Esophagus mucosa (tissue), 1 donor: ENCODE measurements at places on chromosomes 5 and 9. TPM values are rescaled to one million over a fixed set of nuclear protein-coding genes. Genes with fewer than 3 reads are reported as not detected.

DNA sequence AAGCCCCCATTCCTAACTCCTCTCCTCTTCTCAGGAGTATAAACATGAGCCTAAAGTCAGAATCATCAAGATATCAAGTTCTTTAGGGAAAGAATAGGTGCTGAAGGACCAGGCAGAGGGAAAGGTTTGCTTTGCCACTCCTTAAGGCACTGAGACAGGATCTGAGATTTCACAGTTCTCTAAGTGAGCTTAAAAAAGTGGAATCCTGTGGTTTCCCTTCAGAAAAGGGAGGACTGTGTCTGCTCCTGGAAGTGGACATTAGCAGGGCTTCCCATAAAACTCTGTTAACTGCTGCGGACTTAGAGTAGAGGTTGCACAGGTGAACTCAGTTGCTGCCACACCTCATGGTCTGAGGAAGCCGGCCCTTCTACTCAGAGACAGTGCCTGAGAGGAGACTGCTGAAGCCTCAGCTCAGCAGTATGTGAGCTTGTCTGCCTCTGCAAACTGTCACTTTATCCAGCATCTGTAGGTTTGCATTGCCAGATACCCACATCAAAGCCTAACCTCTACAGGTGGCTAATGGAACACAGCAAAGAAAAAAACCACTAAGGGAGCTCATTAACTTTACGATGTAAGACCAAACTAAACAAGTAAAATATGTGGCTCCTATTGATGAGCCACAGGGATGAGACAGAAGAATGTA is 42.9 kb downstream of the RIC1 start:
- no peak for ATAC-seq

The NEURL1B gene
- total RNA-seq = 12.7 TPM

The CERCAM gene
- total RNA-seq = 5.5 TPM

The IFNA13 gene
- total RNA-seq = not detected

DNA sequence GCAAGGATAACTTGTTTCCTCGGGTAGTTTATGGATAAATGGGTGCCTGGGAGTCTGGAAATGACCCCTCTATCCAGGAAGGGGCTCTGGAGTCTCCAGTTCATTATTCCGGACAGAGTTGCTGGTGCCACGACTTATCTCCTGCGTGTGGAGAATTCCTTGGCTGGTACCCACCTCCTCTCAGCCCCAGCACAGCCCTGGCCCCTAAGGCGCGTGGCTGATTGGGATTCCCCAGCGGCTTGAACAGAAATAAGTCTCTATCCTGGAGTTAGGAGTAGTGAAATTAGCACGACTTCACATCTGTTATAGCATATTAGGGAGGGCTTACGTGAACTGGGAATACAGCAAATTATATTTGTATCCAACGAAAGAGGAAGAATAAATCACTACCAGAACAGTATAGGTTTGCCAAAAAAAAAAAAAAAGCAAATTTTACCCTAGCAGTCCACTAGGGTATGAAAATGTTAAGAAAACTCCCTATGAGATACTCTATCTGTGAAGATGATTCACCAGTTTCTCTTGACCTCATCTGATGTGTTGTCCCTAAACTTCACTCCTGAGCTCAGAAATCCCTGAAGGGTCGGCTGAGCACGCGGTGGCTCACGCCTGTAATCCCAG is 172.5 kb upstream of the OTULINL start:
- ATAC-seq = no peak

The NEUROG1 gene
- total RNA-seq = not detected
